ENCODE measurements at places on chromosomes 3 and 15.
A peak's percentile ranks its signal among the peaks of the same experiment; 100 is the strongest.

- no peak for DNase-seq
Observed at GRCh38 chr3:4271834-4272233, 31.3 kb upstream of the SETMAR start.

DNA sequence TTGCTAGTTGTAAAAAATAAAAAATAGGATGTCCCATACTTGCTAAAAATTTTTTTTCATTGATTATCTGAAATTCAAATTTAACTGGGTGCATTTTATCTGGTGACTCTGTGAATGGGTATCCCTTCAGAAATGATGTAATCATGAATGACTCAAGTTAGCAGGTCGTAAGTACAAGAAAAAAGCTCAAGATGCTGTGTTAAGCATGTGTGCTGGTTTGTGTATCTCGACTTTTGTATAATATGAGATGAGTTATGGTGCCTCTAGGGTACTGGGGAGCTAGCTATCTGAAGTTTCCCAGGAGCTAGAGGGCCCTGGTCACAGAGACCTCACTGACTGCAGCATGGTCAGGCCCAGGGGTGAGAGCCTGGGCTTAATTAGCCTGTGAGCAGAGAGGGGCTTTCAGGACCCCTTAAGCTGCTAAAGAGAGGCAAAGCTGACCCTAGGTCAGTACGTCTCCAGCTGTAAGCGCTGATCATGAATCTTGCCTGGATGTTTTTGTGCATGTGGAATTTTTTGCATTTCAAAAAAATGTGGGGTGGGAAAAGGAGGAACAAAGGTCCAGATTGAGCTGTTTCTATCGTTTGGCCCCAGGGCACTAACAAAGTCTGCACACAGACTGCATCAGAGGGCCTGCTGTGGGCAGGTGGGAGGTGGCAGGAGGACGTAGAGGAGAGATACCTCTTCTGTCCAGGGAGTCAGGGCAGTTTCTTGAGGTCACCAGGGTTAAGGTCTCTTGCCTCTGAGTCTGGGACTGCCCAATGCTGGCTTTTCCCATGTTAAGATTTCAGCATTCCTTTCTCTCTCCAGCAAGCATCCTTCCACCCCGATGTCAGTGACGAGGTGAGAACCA, 233.2 kb upstream of the TPM1 start:
- DNase-seq = no peak

DNA sequence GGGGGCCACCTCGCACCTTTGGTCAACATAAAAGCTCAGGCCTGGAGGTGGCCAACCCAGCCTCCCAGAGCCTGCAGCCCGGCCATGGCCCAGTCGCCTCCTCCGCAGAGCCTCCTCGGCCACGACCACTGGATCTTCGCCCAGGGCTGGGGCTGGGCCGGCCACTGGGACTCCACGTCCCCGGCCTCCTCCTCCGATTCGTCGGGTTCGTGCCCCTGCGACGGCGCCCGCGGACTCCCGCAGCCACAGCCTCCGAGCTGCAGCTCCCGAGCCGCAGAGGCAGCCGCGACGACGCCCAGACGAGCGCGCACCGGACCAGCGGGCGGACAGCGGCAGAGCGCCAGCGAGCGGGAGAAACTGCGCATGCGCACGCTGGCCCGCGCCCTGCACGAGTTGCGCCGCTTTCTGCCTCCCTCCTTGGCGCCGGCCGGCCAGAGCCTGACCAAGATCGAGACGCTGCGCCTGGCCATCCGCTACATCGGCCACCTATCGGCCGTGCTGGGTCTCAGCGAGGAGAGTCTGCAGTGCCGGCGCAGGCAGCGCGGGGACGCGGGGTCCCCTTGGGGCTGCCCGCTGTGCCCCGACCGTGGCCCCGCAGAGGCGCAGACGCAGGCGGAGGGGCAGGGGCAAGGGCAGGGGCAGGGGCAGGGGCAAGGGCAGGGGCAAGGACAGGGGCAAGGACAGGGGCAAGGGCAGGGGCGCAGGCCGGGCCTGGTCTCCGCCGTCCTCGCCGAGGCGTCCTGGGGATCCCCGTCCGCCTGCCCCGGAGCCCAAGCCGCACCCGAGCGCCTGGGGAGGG, at the start of gene MESP2:
Gene MESP2, plus strand, starts transcription at position 59 of the 799 bp plus-strand sequence. Its CDS starts 26 bp downstream, at position 85.
- peak; percentile 69 for DNase-seq

GRCh38 chr3:102360183-102360860, 74.5 kb upstream of the ZPLD1 start:
- DNase-seq = no peak

DNA sequence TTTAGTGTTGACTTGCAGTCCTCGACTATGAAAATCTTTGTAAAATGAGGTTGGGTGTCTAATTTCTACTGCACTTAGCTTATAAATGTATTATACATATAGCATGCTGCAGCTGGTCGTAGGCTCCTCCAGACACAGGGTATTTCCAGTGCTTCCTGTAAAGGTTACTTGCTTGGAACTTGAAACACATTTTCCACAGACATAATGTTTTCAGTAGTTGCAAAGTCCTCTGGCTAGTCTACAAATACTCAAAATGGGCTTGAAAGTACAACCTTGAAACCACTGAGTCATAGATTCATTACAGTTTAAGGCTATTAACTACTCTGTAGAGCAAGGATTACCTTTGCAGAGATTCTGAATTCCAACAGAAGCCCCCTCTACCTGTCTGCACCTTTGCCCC, 464.1 kb downstream of the RAP2B start:
- no peak for DNase-seq

GRCh38 chr3:159113221-159113875, 311.5 kb downstream of the MFSD1 start:
- no peak for DNase-seq

GRCh38 chr15:61169904-61170695, 59.0 kb downstream of the RORA start:
- no peak for DNase-seq

- no peak for DNase-seq
Observed at GRCh38 chr3:183944775-183945174, 60.1 kb upstream of the PARL start.

GRCh38 chr3:136898954-136899353, 36.9 kb downstream of the NCK1 start:
- no peak for DNase-seq

GRCh38 chr3:57227930-57228751, 612 bp downstream of the APPL1 start:
- DNase-seq = peak; percentile 34

DNA sequence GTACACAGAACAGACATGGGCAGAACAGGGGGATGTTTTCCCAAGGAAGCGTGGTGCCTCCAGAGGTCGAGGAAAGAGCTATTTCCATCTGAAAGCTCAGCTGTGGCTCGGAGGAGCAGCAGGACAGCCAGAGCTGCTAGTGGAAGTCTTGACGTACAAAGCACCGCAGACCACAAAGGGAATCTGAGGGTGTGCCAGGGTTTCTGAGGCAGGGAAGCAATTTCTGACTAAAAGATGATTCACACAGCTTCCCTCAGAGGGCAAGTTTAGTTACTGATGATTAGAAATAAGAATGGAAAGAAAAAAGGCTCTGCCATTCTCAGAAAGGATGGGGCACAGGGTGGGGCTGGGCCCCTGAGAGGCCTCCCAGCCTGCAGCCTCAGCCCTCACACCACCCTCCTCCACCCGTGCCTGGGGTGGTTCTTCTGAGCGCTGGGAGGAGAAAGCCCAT, 45.8 kb upstream of the SEC13 start:
- no peak for DNase-seq

- DNase-seq = no peak
Observed at GRCh38 chr3:14524311-14524711, 15.8 kb downstream of the GRIP2 start.

DNA sequence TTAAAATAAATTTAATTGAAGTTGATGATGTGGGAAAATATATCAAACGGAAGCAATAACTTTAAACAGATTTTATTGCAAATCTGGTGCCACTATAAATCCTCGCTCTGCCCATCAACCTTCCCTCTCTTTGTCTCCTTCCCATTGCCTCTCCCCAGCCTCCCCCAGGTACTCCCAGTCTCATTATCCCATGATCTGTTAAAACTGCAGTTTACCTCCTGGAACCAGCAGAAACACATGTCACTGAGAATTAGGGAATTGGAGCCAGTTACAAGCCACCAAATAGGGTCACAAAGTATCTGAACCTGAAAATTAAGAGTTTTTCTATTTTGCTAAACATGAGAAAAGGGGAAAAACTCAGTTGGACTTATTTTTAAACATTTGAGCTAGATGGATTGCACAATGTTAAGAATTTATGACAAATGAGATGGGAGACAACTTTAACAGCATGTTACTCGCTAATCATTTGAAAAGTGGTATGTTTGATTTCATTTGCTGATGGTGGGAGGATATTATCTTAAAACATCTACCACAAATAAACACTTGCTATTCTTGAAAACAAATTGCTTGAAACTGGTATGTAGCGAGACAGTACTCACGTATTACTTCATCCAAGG, 2.4 kb downstream of the PLCH1 start:
- DNase-seq = no peak

- no peak for DNase-seq
Observed at GRCh38 chr15:83538682-83539081, 91.5 kb downstream of the SH3GL3 start.
